ENCODE measurements at places on chromosomes 7 and 10.

DNA sequence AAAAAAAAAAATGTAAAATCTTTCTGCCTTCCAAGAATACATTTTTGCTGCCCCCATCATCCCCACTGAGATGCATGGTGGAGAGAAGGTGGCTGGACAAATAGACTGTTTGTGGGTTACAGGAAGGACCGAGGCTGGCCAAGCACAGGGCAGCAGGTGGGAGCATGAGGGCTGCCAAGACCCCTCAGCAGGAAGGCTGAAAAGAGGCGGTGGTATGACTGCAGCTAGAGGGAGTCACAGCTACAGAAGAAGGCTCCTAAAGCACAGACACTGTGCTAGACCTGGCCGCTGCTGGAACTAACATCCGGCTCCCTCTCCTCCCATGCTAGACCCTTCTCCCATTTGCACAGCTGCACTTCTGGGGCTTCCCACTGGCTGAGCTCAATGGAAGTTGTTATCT lies 289.6 kb downstream of the TCERG1L start:
- no peak for DNase-seq

DNA sequence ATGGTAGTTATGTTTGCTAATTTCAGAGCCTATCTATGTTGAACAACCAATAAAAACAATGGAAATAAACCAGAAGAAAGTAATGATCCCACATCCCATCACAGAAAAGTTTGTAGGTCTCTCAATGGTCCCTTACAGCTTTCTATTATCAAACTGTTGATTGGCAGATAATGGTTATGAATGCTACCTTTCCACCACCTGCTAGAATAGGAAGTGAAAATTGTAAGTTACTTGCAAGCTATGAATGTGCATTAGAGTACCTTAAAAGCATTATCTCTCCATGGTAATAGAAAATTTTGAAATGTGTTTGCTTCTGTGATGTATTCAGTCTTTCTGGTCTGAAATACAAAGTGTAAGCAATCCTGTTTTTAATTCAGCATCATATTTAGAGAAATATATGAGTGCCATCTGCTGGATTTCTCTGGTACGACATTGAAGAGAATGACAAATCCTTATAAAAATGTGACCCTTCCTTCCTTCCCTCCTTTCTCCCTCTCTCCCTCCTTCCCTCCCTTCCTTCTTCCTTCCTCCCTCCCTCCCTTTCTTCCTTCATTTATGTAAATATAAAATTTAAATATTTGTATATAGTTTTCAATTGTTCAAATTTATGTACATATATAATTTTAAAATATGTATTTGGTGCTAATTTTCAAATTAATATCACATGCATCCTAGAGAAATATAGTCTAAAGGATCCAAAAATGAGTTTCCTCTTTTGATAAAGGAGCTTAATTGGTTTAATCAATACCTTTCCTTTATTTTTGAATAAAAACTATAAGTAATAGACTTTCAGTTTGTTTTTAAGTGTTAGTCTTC lies 41.4 kb upstream of the PNLIPRP3 start:
- DNase-seq = no peak

DNA sequence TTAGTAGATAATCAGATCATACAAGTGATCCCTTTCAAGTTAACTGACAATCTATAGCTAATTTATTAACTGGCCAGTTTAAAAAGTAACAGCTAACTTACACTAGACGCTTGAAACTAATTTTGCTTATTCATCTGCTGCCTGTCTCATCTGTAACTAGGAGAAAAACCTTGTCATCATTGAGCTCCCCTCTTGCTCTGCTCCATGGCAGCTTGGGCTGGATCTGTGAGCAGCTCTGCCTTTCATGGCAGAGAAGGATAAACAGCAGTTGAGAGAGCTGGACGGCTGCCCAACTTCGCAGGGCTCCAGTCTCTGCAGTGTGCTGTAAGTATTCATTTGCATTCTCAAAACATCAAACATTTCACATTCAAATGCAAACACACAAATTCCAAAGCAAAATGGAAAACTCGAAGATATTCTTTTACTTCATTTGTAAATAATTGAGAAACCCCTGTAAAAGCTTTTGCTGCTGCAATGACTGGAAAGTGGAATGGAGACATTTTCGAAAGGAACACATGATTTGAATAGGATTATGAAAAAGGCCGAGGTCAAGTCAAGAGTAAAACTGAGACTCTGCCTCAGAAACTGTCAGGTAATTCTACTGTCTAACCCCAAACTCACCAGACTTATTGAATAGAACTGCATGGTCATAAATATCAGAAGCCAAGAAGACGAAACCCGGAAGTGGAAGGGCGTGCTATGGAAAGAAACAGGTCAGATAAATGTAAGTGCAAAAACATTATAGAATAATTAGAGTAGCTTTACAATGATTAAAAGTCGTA lies 17.6 kb downstream of the SLC35B4 start:
- DNase-seq = no peak

DNA sequence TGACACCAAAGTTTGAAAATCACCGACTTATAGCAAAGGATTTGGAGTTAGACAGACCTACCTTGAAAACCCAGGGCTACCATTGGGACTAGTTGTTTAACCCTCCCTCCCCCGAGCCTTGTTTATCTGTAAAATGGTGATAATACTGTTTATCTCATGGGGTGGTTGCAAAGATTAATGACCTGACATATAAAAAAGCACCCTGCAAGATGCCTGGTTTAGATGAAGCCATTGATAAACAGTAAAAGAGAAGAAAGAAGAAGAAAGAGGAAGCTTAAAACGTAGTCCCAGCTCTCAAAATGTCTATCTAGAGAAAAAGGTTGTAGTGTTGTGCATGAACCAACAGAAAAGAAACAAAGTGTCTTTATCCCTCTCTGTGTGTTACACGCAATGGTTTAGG lies 145.7 kb downstream of the FGFR2 start:
- DNase-seq = no peak

- no peak for DNase-seq
Observed at GRCh38 chr7:141355032-141355431, 196.2 kb upstream of the AGK start.

GRCh38 chr10:90958781-90959180 lies 37.9 kb upstream of the ANKRD1 start:
- DNase-seq = no peak

DNA sequence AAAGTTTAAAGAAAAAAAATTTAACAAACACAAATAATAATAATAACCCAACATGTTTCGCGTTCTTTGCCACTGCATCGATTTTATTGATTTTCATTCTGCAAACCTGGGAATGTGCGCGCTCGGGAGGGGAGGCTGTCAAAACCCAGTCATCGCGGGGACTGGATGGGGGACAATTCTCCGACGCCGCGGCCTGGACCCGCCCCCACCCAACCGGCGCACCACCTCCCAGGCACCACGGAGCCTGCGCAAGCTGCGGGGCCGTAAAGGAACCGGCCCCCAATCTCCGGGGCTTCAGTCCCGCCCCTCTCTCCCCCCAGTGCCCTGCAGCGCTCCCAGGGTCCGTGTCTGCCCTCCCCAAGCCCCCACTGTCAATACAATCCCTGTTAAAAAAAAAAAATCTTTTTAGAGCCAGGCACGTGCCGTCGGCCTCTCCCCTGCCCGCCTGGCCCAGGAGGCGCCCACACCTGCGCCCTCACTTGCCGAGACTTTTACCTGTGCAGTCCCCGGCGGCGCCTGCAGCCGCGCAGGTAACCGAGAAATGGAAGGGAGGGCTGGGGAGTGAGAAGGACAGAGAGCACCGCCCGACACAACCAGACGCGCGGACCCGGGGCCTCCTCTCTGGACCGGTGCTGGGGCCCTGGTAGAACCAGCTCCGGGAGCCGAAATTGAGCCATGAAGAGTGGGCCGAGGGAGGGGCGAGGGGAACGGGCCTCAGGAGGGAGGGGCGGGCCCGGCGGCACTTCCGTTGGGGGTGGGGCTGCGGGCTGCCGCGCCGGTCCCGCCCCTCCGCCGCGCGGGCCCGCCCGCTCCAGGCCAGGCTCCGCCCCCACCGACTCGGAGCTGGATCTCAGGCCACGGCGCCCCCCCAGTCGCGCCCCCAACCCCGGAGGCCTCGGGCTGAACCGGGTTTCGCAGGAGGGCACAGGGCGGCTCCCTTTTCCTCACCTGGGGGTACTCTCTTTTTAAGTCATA lies 7.6 kb upstream of the ZNF503 start:
- DNase-seq = no peak

- DNase-seq = no peak
Observed at GRCh38 chr7:69703099-69703498, 104.8 kb downstream of the AUTS2 start.

- no peak for DNase-seq
Observed at GRCh38 chr10:5361966-5362365, 2.8 kb upstream of the UCN3 start.

- no peak for DNase-seq
Observed at GRCh38 chr10:113953505-113954272, 90.0 kb upstream of the ADRB1 start.

DNA sequence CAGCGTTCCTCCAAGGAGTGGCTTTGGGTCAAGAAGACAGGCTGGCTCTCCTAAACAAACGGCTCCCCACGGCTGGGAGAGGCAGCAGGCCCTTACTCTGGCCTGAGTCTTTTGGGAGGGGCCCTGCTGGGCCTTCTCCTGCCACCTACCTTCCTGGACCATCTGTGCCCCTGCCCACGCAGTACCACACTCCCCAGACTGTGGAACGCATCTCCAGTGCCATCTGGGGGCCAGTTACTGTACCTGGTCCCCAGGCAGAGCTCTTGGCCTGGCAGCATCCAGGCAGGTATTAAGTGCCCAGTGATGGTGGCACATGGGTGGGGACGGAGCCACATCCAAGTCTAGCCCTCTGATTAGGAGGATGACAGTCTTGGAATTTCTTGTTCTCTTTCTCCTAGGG lies 14.4 kb downstream of the ALKBH4 start:
- DNase-seq = no peak

DNA sequence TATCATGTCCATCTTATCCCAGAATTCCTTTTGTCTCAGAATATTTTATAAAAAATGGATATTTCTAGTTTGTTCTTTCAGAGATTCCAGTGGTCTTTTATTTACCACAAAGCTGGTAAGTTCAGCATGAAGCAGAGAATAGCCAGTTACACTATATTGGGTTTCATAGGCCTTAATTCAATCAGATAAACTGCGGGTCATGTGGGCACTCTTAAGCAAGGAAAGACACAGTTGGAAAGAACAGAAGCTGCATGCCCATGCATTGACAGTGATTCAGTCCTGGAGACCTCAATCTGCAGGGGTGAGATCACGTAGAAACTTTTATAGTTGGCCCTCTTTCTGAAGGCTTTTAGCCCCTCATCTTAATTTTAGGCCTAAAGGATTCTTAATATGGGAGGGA lies 281.3 kb upstream of the IGFBP3 start:
- DNase-seq = no peak

- no peak for DNase-seq
Observed at GRCh38 chr10:132258423-132258822, 49.3 kb downstream of the STK32C start.

GRCh38 chr7:87886875-87887274 lies 10.6 kb downstream of the DBF4 start:
- DNase-seq = no peak

- no peak for DNase-seq
Observed at GRCh38 chr10:12594448-12594944, 245.1 kb downstream of the CAMK1D start.

DNA sequence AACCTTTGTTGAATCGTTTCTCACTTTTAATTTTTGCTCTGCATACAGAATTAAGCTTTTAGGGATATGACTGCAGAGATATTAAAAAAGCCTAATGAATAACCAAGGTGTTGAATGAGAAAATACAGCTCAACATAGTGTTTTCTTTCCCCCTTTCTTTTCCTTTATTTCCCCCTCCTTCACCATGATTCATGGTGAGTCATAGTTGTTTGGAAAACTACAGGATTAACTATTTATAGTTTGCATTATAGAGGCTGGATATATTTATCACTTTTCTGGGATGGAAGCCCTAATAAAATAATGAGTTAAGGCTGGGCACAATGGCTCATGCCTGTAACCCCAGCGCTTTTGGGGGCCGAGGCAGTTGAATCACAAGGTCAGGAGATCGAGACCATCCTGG lies 115.0 kb downstream of the DNAJB9 start:
- DNase-seq = no peak

GRCh38 chr10:30988831-30989435 lies 42.7 kb downstream of the ZNF438 start:
- DNase-seq = no peak

GRCh38 chr7:149735181-149735602 lies 38.2 kb downstream of the ZNF467 start:
- DNase-seq = no peak

DNA sequence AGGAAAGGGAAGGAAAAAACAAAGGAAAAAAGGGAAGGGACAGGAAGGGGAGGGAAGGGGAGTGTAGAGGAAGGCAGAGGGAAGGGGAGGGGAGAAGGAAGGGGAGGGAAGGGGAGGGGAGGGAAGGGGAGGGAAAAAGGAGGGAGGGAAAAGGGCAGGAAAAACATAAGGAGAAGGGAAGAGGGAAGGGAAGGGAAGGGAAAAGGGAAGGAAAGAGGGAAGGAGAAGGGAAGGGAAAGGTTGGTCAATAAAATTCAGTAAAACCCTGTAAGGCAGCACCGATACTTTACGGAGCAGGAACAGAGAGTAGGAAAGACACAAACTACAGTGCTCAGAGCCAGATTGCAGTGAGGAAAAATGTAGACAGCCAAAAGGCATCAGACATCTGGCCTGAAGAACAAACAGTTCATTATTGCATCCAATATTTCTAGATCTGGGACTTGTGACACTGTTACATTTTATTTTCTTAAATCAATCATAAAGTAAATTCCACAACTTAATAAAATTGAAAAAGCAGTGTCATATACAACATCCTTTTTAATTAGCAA lies 322.0 kb downstream of the CRPPA start:
- no peak for DNase-seq

GRCh38 chr10:109219935-109220605 lies 703.2 kb downstream of the XPNPEP1 start:
- no peak for DNase-seq

DNA sequence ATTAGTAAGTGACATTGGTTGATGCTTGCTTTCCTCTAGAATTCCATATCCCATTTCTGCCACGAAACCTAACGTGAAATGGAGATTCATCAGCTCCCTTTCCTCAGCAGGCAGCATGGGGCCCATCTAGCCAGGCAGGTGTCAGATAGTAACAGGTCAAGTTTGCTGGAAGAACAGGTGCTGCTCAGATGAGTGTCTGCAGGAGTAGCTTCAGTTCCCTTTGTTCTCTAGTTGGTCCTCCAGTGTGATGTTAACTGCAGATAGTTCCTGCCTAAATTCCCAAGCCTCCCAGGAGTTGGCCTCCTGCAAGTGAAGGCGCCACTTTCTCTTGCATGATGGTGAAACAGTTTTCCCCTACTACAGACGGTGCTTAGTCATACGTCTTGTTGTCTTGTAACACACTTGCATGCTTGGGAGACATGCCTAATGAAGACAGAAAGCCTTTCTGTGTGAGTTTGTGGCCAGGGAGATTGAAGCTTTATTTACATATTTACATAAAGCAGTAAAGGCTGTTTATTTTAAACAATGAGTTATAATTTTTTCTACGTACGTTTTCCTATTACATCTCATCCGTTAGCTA lies 175.4 kb downstream of the CHN2 start:
- DNase-seq = no peak

GRCh38 chr10:129790715-129791446 lies 173.2 kb downstream of the EBF3 start:
- no peak for DNase-seq

GRCh38 chr10:35372329-35372728 lies 36.0 kb downstream of the CCNY start:
- no peak for DNase-seq

- DNase-seq = no peak
Observed at GRCh38 chr10:50275650-50276235, 24.4 kb upstream of the ASAH2 start.

- no peak for DNase-seq
Observed at GRCh38 chr10:73786512-73786885, 1.1 kb downstream of the ZSWIM8 start.

- DNase-seq = no peak
Observed at GRCh38 chr7:77862691-77863090, 64.1 kb downstream of the PHTF2 start.

- DNase-seq = no peak
Observed at GRCh38 chr7:8133188-8133848, 128.6 kb downstream of the ICA1 start.

All from iPS DF 6.9 (cell line).